Activated T-helper 1 cell treated with Interleukin-2 at 50 U/mL for 16 hours (primary cell): ENCODE measurements at places on chromosomes 16 and 17.

- no peak for DNase-seq
These were observed 126.0 kb upstream of the SDK2 start for GRCh38 chr17:73770115-73770848.

- DNase-seq, result no peak
These were observed 52.4 kb downstream of the CFDP1 start for GRCh38 chr16:75380870-75381269.

DNA sequence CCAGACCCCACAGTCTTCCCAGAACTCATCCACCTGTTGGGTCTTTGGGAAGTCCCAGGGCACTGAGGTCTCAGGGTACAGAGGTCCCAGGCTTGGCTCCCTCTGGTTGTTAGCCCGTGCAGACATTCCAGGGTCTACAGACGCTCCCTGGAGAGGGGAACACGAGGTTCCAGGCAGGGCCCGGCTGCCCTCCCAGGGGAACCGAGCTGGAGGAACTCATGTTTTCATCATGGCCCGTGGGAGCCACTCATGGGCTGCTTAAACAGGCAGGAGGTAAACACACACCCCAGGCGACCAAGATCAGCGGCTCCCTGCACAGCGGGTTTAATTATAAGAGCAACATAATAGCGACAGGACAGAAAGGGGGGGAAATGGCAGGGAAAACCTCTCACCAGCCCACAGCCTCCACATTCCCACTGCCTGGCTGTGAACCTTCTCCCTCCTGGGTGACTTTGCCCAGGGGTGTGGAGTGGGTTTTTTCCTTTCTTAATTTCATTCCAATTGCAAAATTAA, 36.5 kb downstream of the TRARG1 start:
- no peak for DNase-seq

DNA sequence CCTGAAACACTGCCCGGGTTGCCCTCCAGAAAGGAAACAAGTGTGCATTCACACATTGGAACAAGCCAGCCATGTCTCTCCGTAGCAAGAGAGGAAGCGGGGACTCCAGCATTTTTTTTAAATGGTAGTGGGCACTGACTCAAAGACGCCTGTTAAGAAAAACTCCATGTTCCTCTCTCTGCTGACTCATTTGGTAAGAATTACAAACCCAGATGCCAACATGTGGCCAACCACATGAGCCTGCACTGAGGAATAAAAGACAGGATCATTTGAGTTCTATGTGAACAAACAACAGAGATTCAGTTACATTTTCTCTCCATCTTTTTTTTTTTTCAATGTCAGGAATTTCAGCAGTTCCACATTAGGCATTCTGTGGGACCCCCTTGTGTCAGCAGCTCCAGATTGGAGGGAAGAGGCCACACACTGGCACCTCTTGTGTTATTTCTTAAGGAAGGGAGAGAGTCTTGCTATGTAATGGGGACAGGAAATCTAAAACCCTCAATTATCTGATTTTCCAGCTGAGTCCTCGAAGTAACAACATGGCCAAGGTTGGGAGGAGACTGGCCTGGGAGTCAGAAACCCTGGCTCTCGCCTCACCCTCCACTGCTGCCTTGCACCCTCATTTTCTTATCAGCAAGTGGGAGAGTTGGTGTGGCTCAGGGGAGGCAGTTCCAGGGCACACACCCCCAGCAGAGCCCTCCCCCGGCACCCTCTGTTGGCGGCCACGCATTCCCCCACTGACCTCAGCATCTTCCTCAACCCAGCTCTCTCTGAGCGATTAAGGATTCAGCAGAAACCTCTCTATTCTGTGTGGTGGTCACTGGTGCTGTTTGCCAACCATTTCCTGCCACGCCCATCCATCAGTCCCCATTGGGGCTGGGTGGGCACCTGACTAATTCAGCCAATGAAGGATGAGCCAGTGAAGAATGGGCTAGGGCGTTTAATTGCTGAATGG, 173.0 kb downstream of the FOXL1 start:
- no peak for DNase-seq
